Stimulated activated CD8-positive, alpha-beta memory T cell treated with anti-CD3 and anti-CD28 coated beads, Interleukin-2, amount 100 ng/mL, for 1 hour (primary cell): ENCODE measurements at places on chromosomes 11 and 22.

DNA sequence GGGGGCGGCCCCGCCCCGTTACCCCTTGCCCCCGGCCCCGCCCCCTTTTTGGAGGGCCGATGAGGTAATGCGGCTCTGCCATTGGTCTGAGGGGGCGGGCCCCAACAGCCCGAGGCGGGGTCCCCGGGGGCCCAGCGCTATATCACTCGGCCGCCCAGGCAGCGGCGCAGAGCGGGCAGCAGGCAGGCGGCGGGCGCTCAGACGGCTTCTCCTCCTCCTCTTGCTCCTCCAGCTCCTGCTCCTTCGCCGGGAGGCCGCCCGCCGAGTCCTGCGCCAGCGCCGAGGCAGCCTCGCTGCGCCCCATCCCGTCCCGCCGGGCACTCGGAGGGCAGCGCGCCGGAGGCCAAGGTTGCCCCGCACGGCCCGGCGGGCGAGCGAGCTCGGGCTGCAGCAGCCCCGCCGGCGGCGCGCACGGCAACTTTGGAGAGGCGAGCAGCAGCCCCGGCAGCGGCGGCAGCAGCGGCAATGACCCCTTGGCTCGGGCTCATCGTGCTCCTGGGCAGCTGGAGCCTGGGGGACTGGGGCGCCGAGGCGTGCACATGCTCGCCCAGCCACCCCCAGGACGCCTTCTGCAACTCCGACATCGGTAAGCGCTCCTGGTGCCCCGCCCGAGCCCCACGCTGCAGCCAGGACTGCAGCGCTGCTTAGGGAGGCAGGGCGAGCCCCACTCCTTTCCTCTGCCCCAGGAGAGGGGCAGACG lies at the start of gene TIMP3:
TSS of gene TIMP3 (plus strand) at position 169 of the 700 bp plus-strand sequence. CDS start at position 466, 297 bp downstream.
- no peak for DNase-seq

- no peak for DNase-seq
Measured at GRCh38 chr22:27252282-27253049, 549.1 kb downstream of the MN1 start.

DNA sequence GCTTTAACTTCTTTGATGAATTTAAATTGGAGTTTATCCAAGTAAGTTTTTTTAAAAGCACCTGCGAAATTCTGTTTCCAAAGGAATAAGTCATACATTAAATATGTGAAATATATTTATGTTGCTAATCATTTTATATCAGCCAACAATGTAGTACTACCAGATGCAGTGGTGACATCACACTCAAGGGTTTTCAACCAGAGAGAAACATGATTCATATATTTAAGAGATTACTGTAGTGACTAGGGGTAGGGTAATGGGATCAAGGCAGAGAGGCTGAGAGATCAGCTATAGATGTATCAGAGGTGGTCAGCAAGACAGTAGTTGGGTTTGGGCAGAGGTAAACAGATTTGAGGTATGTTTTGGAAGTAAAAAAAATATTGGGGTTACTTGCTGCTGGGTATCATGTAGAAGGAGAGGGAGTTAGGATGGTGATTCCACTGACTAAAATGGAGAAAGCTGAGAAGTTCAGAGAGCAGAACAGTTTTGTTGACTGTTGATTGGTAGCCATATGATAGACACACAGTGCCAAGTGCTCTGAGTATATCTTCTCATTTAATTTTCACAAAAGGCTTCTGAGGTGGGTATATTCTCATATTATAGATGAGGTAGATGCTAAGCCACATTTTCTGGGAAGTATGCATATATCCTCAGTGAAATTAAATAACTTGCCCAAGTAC lies 39.4 kb downstream of the CEP57 start:
- DNase-seq = no peak

GRCh38 chr22:26592421-26592891 lies 2.5 kb upstream of the TPST2 start:
- no peak for DNase-seq

- no peak for DNase-seq
Measured at GRCh38 chr11:128948583-128948982, 5.9 kb upstream of the TP53AIP1 start.

DNA sequence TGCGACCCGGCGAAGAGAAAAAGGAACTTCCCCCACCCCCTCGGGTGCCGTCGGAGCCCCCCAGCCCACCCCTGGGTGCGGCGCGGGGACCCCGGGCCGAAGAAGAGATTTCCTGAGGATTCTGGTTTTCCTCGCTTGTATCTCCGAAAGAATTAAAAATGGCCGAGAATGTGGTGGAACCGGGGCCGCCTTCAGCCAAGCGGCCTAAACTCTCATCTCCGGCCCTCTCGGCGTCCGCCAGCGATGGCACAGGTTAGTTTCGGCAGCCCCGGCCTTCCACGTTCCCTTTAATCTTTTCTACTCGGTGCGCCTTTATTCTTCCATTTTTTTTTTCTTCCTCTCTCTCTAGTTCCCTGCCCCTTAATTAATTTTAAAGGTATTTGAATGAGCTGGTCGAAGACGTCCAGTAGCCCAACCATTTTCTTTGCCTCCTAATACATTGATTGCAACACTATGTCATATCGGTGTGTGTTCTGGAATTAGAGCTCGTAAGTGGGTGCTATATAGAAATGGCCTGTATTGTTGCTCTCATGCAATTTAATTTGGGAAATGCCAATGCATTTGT lies 537 bp downstream of the EP300 start:
- DNase-seq = no peak

DNA sequence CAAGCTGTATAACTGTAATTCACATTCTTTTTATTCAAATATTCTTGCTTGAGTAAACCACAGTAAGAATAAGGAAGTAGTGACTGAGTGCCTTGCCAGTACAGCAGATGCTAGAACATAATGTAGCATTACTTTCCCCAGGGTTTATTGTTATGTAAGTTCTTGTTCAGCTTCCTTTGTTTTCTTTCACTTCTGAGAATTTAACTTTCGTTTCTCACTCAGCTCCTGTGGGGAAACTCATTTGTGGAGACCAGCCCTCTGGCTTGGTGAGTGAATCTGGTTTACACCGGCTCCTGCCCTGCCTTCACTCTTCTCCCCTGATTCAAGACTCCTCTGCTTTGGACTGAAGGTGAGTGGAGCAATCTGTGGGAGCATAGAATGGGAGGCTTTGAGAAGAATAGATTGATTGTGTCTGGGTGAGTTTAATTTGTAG lies at the start of gene TRIM22:
TSS of gene TRIM22 (plus strand) at position 240 of the 433 bp plus-strand sequence. CDS start 6,443 bp downstream, outside the sequence.
- DNase-seq = no peak

DNA sequence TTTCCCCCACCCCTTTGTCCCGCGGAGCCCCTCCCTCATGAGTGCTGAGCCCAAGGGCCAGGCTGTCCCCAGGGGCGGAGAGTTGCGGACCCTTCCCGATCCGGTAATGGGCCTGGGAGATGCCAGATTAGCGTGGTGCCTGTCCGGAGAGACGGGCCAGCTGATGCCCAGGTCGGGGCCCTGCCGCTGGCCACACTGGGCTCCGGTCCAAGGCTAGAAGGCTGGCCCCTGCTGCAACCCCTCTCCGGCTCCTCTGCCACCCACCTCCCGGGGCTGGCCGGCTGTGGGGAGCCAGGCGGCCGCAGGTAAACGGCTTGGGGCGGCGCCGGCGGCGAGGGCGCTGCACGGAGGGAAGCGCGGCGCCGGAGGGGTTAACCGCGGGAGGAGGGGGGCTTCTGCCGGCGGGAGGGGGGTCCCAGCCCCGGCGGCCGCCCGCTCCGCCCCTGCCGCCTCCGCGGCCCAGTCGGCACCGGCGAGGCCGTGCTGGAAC lies at the start of gene KCNK4:
TSS of gene KCNK4 (plus strand) at position 41 of the 490 bp plus-strand sequence. CDS start 1,717 bp downstream, outside the sequence.
- DNase-seq = no peak

DNA sequence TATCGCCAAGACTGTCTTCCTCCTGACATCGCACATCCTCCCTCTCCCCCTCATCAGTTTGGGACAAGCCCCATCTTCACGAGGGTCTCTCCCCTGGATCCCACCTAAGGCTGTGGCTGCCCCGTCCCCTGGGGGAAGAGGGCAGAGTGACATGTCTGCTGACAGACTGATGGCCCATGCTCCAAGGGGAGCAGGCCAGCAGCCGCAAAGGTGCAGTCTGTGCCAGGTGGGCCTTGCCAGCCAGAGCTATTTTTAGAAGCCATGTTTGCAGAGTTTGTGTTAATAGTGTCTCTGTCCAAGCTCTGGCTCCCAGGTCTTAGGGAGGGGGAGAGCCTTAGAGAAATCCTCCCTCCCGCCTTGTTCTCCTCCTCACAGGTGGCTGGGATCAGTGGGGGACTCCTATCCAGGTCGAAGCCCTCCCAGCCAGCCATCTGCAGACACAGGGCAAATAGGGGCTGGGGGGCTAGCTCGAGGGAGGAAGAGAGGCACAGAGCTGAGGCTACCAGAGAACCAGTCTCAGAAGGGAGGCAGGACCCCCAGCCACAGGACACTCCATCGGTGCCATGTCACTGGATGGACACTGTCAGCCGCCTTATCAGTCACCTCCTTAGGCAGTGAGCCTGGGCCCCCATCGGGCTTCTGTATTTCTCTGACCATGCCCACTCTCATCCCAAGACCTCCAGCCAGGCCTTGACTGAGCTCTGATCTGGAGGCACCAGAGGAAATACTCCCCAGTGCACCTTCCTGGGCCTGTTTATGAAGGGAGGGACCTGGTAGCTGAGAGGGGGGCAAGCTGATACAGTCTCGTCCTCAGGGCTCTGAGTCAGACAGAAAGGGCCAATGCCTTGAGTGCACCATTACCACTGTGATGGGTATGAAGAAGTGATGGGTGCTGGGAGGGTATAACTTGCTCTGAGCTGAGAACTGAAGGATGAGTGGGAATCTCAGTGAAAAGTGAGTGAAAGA lies 49.3 kb downstream of the CHRDL2 start:
- no peak for DNase-seq
